ENCODE measurements at places on chromosomes 16 and 17. TPM values are rescaled to one million over a fixed set of nuclear protein-coding genes. Genes with fewer than 3 reads are reported as not detected.

Gene GAST
- total RNA-seq = not detected

Gene TMEM238L
- total RNA-seq = not detected

Gene PARD6A
- 2.2 TPM for total RNA-seq

Gene KRT14
- total RNA-seq = 1.3 TPM

Gene INPP5K
- total RNA-seq = 38.5 TPM

Gene TERB1
- not detected for total RNA-seq

Gene CLEC19A
- not detected for total RNA-seq

Gene WNK4
- total RNA-seq = 0.79 TPM

Gene CRHR1
- total RNA-seq = not detected

Gene KRTAP4-9
- not detected for total RNA-seq

Gene RSKR
- total RNA-seq = 8.4 TPM

Gene SMIM36
- total RNA-seq = not detected

Gene SLC13A5
- total RNA-seq = not detected

Gene CA7
- not detected for total RNA-seq

Gene SLC47A1
- total RNA-seq = 3.5 TPM

Gene CRYM
- 0.63 TPM for total RNA-seq

Gene BMERB1
- total RNA-seq = 49.8 TPM

Gene SEPTIN1
- 0.13 TPM for total RNA-seq

Gene PRSS22
- total RNA-seq = not detected

Gene SOX9
- 9.2 TPM for total RNA-seq

Gene CIBAR2
- not detected for total RNA-seq

Gene KRTAP3-1
- total RNA-seq = not detected

Gene BAIAP3
- total RNA-seq = 1.3 TPM

Gene MAPK7
- total RNA-seq = 49.9 TPM

Gene TNK1
- 0.26 TPM for total RNA-seq

Gene CDH8
- 0.13 TPM for total RNA-seq

Gene SKAP1
- total RNA-seq = not detected

Gene KIF1C
- total RNA-seq = 112 TPM

Gene PLLP
- not detected for total RNA-seq

Gene MYH1
- total RNA-seq = not detected

Gene G6PC1
- total RNA-seq = not detected

Gene GUCY2D
- total RNA-seq = not detected

Gene PPY
- not detected for total RNA-seq

Gene ACSM3
- 0.65 TPM for total RNA-seq

Gene RNF112
- 5.0 TPM for total RNA-seq

Gene SULT1A1
- 0.50 TPM for total RNA-seq

Gene SCGB1C2
- not detected for total RNA-seq

Gene PCGF2
- total RNA-seq = 8.4 TPM

Gene TAT
- not detected for total RNA-seq

Gene NPB
- 0.92 TPM for total RNA-seq

Gene KRT9
- total RNA-seq = 0.07 TPM

Gene SLC38A8
- total RNA-seq = not detected

Gene CCL2
- 208 TPM for total RNA-seq

Gene SLC5A11
- not detected for total RNA-seq

Gene KRTAP2-3
- total RNA-seq = 0.56 TPM

Gene DUS2
- 15.8 TPM for total RNA-seq

Gene SYCE1L
- total RNA-seq = 0.40 TPM

Data from smooth muscle cell of the pulmonary artery (primary cell).